ENCODE measurements at places on chromosomes 16 and 17.

DNA sequence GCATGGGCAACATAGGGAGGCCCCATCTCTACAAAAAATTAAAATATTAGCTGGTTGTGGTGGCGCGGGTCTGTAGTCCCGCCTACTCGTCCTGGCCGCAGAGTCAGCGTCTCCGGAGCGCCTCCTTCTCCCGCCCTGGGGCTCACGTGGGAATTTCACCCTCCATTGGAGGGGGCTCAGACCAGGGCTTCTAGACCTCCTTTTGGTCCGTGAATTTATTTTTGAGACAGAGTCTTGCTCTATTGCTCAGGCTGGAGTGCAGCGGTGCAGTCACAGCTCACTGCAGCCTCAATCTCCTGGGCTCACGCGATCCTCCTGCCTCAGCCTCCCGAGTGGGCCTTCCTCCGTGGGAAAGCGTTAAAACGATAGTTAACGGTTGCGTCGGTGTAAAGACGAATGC lies 394 bp upstream of the NME4 start:
- peak; percentile 7 for DNase-seq

DNA sequence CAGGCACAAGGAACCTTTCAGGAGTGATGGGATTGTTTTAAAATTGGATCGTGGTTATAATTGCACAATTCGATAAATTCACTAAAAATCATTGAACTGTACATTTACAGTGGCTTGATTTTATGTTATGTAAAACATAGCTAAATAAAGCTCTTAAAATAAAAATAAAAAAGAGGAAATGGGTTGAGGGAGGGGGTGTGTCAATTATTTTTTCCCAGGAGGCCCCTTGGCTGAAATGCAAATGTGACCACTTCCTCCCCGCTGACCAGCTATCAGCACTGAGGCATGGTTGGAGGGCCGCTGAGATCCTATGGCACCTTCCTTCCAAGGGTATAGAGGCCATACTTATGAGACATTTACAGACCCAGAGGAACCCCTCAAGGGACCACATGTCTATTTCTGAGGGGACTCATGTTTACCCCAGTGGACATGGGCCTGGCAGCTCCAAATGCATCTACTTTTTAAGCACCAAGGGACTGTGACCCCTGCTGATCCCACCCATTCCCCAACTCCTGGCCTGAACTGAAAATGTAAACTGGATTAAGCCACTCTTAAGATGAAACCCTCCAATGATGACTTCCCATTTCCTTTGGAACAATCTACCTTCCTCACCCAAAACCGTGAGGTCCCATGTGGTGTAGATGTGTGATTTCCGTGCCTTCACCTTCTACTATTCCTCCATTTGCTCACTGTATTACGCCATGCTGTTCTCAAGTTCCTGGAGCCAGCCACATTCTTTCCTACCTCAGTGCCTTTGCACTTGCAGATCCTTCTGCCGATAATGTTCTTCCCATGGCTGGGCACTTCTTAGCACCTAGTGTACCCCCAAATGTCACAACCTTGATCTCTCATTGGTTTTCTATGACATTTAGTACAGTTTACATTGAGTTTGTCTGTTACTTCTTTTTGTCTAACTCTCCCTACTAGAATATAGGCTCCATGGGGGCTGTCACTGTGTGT lies 2.8 kb upstream of the IL21R start:
- DNase-seq, result no peak

- DNase-seq, result no peak
These were observed 75.1 kb downstream of the GRIN2A start for GRCh38 chr16:10107081-10107480.

DNA sequence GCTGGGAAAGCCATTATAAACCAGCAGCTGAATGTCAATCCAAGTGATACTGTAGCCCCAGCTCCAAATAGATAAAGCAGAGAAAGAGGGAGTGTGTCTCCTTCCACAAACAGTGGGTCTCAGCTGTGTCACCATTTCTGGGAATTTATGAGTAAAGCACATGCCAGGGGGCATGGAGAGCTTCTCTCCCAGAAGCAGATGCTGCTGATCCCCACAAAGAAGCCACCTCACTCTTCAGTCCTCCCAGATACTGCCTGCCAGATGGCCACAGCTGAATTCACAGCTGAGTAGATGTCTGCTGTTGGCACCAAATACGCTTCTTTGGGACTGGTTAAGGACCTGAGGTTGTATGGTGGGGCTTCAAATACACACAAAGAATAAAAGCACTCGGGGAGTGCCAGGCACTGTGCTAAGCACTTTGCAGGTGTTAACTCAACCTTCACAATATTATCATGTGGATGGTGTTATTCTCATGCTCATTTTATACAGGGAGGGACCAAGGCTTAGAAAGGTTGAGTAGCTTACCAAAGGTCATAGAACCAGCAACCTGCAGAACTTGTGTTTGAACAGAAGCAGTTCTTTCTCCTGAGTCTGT lies 298.3 kb downstream of the CDH11 start:
- DNase-seq, result no peak

DNA sequence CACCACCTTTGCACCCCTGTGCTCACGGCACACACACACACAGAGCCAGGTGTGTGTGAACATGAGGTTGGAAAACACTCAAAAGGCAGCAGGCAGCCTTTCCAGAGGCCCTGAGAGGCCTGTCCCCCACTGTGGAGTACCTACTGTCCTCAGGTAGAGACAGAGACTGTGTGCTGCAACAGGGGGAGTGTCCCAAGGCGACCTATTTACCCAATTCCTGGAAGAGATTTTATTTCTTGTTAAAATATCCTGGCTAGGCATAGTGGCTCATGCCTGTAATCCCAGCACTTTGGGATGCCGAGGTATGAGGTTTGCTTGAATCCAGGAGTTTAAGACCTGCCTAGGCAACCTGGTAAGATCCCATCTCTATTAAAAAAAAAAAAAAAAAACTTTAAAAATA lies 108.5 kb downstream of the COPRS start:
- DNase-seq, result no peak

DNA sequence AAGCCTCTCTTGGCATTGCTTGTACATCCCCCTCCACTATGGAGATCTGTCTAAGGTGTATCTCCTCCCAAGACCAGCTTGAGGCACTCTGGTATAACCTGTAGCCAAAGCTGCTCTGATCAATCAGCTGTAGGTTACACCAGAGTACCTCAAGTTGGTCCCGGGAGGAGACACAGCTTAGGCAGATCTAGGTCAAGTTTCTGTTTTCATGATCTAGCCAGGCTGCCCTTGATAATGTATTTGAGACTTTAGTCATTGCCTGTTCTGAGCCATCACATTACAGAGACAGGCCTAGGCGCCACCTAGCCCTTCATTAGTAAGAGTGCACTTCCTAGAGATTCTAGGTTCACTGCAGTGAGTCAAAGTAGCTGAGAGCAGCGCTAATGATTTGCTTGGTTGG lies 31.4 kb downstream of the ASGR1 start:
- DNase-seq, result no peak

DNA sequence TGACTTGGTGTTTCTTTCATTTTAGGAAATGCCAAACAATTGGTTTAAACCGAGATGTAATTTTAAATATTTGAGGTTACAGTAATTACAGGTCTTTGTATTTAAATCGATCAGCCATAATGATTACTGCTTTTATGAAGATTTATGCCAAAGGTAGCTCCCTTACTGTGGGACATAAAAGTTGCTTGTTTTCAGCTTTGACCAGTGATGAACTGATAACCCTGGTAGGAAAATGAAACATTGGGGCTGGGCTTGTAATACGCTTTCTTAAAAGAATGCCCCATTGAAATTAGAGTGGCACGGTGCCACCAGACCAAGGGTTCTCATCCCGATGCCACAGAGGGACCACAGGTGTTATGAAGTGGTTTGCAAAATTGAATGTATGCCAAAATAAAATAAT lies 7.3 kb downstream of the TNRC6A start:
- DNase-seq, result no peak

GRCh38 chr16:24442631-24443030 lies 96.7 kb upstream of the RBBP6 start:
- DNase-seq, result no peak

GRCh38 chr17:66690166-66690565 lies 144.8 kb upstream of the CACNG5 start:
- no peak for DNase-seq

DNA sequence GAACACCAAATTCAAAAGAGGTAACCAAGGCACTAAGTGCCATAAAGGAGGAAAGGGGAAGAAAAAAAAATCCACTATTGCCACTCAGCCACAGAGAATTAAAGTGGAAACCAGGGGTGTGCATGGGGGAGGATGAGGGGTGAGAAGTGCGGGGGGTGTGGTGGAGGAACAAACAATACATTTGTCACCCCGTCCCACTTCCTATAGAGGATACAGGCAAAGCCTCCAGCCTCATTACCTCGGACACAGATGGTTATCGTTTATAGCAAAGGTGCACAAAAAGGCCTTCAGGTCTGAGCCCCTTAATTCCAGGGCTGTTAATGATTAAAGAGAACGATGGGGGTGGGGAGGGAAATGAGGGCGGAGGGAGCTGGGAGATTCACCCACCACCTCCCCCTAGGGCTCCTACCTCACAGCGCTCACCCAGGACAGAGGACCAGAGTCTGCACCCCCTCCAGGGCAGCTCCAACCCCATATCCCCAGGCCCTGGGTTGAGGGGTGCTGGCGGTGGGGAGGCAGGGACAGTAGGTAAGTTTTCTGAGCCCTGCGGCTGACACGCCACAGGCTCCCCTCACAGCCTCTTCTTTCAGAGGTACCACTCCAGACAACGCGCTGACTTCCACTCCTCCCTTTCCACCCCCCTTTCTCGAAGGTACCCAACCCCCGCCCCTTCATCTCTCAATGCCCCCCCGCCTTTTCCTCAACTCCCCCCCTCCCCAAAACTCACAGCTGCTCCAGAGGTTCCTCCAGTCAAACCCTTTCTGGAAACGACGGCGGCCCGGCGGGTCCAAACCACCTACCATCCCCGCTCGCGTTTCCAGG lies 470 bp downstream of the DCUN1D3 start:
- DNase-seq, result no peak

GRCh38 chr17:66032082-66032712 lies 159.7 kb downstream of the CEP112 start:
- DNase-seq, result no peak

- DNase-seq, result no peak
These were observed 4.1 kb upstream of the MPO start for GRCh38 chr17:58284613-58285421.

All from amniotic stem cell (primary cell).